ENCODE measurements at places on chromosomes 12 and 14.

DNA sequence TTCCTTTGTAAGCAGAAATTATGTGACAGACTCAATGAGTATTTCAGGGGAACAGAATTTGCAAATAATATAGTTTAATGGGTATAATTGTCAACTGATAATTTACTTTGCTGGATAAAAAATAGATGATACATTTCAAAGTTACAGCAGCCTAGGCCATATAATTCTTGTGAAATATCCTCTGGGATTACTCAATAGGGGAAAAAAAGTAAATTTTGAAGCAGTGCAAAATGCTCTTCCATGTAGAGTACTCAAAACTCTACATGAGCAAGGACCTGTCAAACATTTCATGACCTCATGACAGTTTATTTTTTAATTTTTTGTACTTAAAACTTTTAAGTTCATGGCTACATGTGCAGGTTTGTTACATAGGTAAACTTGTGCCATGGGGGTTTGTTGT lies 163.3 kb downstream of the DACT1 start:
- DNase-seq = no peak

DNA sequence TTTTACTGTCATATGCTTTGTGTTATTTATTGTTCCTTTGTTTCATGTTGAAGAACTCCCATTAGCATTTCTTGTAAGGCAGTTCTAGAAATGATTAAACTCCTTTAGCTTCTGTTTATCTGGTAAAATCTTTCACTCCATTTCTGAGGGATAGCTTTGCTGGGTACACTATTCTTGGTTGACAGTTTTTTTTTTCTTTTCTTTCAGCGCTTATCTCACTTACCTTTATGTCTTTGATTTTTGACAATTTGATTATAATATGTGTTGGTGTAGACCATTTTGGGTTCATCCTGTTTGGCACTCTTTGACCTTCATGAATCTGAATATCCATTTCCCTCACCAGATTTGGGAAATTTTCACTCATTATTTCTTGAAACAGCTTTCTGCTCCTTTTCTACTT lies 16.2 kb downstream of the FBXO33 start:
- DNase-seq = no peak

- DNase-seq = no peak
Measured at GRCh38 chr12:47377414-47378221, 297.9 kb upstream of the AMIGO2 start.

DNA sequence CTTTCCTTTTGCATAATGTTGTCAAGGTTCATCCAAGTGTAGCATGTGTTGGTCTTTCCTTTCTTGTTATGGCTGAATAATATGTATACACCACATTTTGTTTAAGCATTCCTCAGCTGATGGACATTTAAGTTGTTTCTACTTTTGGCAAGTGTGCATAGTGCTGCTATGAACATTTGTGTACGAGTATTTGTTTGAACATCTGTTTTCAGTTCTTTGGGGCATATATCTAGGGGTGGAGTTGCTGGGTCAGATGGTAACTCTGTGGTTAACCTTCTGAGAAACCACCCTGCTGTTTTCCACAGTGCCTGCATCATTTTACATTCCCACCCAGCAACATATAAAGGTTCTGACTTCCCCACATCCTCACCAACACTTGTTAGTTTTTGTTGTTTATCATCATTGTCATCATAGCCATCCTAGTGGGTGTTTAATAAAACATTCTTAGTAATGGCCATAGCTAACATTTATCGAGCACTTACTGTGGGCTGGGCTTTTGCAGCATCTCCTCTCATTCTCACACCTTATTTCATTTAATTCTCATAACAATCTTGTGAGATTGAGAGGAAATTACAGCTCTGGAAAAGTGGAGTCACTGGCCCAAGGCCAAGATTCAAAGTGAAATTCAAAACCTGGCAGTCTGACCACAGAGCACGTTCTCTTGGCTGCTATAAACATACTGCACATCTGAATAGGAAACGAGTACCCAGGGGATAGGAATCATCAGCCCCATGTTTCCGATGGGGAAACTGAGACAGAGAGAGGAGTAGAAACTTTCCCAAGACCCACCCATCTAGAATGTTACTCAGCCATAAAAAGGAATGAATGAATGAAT lies 193.6 kb downstream of the KSR2 start:
- DNase-seq = no peak

- DNase-seq = no peak
Measured at GRCh38 chr14:68942296-68943035, 36.6 kb downstream of the ACTN1 start.

DNA sequence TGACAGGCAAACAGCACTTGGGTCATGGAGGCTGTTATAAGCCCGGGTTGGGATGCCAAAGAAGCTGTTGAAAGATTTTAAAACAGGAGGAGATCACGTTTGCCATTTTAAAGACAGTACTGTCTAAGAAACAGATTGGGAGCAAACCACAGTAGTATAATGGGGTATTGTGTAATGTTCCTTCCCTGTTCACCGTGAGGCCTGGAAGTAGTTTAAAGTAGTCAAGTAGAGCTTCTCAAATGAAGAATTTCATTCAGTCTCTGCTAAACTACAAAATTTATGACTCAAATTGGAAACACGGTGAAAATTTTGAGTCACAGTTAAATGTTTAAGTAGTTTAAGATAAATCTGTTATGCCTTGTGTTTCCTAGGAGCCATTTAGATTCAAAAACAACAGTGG lies 35.8 kb downstream of the ATP2A2 start:
- no peak for DNase-seq
